ENCODE measurements at places on chromosomes 2 and 18.
A peak's percentile ranks its signal among the peaks of the same experiment; 100 is the strongest.

- no peak for DNase-seq
Measured at GRCh38 chr2:35462226-35462998, 893.2 kb upstream of the CRIM1 start.

DNA sequence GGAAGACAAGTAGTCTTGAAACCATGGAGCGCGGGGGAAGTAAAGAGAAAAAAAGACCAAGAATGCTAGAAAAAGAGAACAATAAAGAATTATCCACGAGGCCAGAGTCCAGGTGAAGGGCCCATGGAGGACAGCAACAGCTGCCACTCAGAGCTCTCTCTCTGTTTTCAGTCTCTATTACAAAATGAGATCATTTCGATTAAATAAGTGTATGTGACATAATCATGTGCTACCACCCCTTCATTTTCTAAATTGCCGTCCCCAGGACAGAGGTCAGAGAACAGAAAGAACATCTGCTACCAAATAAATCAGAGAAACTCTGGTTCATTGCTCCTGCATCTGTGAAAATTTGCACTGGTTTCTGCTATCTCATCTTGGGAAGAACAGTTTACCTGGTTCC is 838.7 kb downstream of the RNF144A start:
- DNase-seq: no peak

DNA sequence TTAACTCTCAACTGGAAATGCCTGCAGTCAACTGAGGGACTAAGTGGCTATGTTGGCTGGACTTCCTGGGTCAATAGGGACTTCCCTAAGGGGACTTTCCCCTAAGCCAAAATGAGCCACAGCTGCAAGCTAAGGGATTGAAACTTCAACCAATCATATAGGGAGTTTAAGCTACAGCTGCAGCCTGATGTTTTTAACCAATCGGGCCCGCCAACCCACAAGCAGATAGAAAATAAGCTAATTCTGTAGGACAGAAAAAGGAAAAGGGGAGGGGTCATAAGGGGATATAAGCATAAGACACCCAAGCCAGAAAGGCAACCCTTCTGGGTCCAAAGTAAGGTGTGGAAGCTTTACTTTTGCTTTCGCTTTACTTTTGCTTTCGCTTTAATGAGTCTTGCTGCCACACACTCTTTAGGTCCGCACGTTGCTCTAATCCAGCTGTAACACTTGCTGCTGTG is 927.5 kb downstream of the ERBB4 start:
- DNase-seq: peak; percentile 71

DNA sequence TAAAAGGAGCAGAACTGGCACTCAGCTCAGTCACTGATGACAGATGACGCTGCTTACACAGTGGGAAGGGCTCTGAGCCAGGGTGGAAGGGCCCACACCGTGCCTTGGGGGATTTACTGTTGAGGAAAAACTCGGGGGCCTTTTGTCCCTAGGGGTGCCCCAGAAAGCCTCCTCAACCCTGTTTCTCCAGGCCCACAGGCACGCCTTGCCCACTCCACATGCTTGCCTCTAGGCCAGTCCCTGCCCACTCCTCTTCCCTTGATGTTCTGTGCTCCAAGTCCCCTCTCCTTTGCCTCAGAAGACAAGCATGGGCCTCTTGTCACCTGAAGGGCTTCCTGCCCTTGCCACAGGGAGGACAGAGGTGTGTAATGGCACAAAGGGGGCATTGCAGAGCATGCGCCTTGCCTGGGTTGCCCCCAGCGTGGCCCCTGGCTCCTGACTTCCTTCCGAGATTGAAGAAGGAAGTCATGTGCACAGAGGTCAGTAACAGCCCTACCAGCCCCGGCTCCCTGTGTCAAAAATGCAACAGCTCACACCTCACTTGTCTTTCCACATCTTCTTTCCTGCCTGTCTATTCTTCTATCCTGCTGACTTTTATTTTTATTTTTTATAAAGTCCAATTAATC is 65.1 kb downstream of the LIPG start:
- DNase-seq: no peak

- DNase-seq: no peak
Measured at GRCh38 chr2:2054363-2054882, 276.7 kb downstream of the MYT1L start.

- no peak for DNase-seq
Measured at GRCh38 chr2:186575302-186575701, 14.6 kb upstream of the ITGAV start.

- no peak for DNase-seq
Measured at GRCh38 chr2:143399631-143400069, 270.4 kb downstream of the ARHGAP15 start.

DNA sequence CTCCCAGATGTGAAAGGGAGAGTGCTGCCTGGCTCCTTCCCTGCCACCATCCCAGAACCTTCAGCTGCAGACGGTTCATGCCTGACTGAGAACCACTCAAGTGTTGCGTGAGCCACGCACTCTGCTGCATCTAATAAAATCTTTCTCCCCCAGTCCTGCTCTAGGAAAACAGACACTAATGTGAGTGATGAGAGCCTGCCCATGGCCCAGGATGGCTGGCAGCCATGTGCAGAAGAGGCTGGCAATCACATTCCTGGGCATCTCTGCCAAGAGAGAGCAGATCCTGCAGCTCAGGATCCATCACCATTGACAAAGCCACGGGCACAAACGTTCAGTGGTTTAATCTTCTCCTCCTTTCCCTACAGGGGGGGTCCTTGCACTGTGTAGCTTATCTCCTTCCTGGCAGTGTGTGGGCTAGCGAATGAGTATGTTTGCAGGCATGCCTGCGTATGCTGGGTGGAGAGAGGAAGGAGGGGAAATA is 477.5 kb downstream of the SLC4A3 start:
- DNase-seq: no peak

GRCh38 chr2:9556121-9556743 is 602 bp upstream of the ADAM17 start:
- DNase-seq: peak; percentile 51

DNA sequence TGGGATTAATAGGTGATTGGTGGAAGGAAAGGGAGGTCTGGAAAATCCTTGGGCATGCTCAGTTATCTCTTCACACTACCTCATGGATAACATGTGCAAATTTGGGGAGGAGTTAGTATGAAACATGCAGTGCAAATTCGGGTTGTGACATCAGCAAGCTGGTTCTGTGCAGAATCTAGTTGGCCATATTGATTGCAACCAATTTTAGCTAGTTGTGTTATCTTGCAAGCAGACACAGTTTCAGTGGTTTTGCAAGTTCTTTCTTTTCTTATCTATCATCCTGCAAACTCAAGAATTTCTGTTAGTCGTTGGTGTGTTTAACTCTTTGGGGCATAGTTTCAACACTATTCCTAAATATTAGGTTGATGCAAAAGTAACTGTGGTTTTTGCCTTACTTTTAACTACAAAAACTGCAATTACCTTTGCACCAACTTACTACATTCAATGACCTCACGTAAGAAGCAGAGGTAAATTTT is 135.4 kb downstream of the PTH2R start:
- no peak for DNase-seq

DNA sequence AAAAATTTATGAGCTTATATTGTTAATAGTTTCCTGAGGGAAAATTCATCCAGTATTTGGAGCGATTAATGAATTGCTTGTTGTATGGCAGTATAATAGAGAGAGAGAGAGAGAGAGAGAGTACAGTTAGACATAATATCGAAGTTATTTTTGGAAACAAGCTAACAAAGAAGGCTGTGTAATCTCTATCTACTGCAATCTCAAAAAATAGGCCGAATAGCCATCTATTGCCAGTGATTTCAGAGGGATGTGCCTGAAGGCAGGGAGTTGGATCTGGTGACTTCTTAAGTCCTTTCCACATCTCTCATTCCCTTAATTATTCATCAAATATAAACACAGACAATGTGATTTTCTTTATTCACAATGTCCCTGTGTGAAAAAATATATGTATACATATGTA is 433.1 kb upstream of the RAB12 start:
- no peak for DNase-seq

- no peak for DNase-seq
Measured at GRCh38 chr2:111238296-111238695, 117.6 kb downstream of the BCL2L11 start.

GRCh38 chr2:215878476-215879063 is 134.8 kb downstream of the MREG start:
- no peak for DNase-seq

DNA sequence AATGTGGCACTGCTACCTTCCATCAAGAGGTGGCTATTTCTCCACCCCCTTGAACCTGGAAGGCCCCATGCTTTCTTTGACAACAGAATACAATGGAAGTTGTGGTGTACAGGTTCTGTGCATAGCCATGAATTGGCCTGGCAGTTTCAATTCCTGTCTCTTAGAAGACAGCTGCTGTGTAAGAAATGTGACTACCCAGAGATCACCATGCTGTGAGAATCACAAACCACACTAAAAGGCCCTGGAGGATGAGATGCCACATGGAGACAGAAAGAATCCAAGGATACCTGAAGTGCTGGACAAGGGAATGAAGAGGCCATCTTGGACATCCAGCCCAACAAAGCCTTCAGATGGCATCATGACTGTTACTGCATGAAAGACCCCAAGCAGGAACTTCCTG is 47.7 kb upstream of the EHBP1 start:
- DNase-seq: no peak

- DNase-seq: no peak
Measured at GRCh38 chr2:237760506-237761502, 37.8 kb upstream of the RBM44 start.

Data from DND-41 (cell line).